ENCODE measurements at places on chromosomes 6 and 20.

DNA sequence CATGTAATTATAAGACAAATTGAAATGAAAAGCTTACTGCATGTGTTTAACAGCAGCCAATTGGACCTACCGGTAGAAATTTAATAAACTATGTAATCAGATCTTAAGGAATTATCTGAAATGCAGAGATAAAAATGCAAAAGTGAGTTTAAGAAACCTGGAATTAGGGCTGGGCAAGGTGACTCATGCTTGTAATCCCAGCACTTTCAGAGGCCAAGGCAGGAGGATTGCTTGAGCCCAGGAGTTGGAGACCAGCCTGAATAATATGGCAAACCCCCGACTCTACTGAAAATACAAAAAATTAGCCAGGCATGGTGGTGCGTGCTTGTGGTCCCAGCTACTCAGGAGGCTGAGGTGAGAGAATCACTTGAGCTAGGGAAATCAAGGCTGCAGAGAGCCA lies 74.1 kb downstream of the HFE start:
- DNase-seq, result no peak

- DNase-seq, result no peak
Measured at GRCh38 chr6:157830354-157831017, 7.4 kb downstream of the SNX9 start.

DNA sequence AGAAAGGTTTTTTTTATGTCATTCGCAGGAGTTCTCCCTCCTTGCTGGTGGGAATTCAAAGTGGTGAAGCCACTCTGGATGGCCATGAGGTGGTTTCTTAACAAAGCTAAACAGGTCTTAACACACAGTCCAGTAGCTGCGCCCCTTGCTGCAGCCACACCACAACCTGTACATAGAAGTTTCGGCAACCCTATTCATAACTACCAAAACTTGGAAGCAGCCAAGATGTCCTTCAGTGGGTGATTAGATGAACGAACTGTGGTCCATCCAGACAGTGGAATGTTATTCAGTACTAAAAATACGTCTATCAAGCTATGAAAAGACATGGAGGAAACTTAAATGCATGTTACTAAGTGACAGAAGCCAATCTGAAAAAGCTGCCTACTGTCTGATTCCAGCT lies 78.9 kb downstream of the FAM120B start:
- no peak for DNase-seq

DNA sequence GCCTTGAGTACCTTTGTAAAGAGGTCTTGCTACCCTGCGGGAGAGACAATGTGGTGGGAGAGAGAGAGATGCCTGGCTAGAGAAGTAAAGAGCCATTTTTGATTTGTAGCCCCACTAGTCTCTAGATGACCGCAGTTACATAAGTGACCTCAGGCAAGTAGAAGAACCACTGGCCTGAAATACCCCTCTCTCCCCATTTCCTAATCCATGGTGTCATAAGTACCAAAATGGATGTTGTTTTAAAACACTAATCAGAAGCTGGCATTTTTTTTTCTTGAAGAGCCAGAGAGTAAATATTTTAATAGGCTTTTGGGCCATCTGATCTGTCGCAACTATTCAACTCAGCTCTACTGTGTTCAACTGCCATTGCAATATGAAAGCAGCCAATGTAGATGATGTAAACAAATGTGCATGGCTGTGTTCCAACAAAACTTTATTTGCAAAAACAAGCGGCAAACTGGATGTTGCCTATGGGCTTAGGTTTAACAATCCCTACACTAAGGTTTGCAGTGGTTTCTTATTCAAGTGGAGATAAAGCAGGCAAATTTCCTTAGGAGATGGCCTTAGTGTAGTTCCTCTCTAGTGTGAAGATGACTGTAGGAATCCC lies 36.5 kb downstream of the RARS2 start:
- DNase-seq, result no peak

DNA sequence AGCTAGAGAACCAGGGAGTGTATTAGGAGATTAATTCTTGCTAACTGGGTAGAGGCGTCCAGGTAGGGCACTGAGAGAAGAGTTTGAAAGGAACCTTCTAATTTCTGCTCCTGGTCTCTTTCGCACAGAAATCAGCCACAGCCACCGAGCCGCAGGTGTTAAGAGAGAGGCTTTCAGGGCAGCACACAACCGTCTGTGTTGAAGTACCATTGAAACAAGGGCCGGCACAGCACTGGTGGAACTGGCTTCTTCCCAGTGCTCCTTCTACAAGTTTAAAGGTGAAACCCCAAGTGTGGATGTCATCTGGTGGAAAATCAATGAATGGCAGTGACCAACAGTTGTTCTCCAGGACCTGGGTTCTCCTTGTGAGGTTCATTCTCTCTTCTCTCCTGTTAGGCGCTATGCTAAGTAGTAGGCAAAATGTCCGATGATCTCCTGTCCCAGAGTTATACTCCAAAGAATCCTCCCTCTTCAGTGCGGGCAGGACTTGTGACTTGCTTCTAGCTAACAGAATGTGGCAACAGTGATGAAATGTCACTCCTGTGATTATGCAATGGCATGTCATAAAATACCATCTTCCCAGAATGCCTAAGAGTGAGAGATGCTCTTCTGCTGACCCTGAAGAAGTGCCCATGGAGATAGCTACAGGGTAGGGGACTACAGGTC lies 15.0 kb upstream of the RIN2 start:
- no peak for DNase-seq

DNA sequence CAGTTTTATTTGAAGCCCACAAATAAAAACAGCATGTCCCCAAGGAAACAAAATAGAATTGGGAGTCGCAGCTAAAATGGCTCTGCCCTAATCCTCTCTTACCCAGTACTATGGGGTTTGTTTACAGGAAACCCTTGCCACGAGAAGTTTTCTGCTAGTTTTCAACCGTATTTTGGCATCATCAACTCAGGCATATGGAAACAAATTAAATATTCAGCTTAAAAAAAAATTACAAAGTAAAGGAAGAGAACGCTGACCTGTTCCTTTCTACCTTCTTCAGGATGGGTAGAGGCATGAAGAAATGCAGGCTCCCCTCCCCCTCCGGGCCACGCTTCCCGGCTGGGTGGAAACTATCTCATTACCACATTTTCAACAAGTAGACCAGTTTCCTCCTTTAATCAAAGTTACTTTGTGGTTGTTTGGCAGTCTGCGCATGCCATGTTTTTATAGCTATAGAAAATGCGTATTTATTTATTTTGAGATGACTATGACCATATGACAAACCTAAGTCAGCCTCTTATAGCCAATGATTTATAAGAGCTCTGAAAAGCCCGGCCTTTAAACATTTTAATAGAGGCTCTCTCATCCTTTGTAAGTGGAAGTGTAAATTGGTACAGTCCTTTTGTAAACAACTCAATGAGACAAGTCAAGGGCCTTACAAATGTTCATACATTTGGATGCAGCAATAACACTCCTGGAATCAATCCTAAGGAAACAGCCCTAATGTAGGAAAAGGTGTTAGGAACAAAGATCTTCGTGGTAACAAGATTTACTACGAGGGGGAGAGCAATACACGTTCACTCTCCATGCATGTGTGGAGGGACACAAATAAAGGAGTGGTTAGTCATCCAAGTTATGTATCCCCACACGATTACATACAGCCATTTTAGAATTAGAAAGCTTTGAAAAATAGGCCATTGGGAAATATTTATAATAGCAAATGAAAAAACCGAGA lies 16.1 kb upstream of the ZNF217 start:
- peak; percentile 89 for DNase-seq

DNA sequence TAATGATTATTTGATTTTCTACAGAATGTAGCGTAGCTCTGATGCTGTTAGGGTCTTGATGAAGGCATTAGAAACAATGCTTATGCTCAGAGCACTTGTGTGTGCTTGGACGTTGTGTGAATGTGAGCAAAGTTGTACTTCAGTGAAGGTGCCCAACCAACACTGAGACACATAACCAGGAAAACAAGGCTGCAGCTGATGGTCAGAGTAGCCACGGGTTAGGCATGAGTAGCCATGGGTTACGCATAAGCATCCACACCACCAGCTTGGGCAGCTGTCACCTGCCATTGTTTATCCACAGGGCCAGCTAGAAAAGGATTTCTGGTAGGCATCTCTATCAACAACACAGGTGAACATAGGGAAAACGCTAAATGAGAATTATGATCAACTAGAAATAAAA lies 326.6 kb downstream of the NRN1 start:
- no peak for DNase-seq

DNA sequence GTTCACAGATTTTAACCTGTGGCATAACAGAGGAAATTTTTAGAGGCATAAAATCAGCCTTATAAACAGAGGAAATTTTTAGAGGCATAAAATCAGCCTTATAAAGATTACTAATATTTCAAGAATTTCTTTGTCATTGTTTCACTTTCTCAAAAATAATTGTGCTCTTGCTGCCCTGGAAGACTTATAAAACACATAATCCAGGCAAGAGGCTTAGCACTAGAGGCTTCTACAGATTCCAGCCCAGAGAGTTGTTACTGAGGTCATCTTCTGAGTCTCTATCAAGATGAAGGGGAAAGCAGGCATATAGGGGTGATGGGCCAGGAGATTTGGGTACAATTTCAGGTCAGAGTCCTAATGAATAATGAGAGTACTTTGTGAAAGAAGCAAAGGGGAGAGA lies 85.7 kb downstream of the RFPL4B start:
- DNase-seq, result no peak

DNA sequence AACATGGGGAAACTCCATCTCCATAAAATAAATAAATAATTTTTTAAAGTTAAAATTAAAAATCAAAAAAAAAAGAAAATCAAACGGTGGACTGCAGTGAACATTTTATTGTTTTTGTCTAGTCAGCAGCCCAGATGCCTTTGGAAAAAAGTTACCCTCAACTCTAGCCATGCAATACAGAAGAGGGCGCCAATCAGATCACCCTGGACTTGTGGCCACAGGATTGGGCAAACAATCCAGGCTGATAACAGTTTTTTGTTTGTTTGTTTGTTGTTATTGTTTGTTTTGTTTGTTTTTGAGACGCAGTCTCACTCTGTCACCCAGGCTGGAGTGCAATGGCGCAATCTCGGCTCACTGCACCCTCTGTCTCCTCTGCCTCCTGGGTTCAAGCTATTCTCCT lies 30.5 kb upstream of the NELFCD start:
- DNase-seq, result no peak

GRCh38 chr6:38273325-38273724 lies 366.4 kb downstream of the BTBD9 start:
- no peak for DNase-seq

Data from CD4-positive, alpha-beta T cell treated with Interleukin-6 for 4 hours (primary cell).